Stimulated activated CD8-positive, alpha-beta memory T cell treated with anti-CD3 and anti-CD28 coated beads, Interleukin-7, amount 100 ng/mL, for 24 hours (primary cell): ENCODE measurements at places on chromosomes 4 and X.

- DNase-seq: no peak
These were observed 516.4 kb upstream of the BOD1L1 start for GRCh38 chr4:14143892-14144291.

GRCh38 chr4:176971576-176972115 lies 178.9 kb upstream of the VEGFC start:
- DNase-seq: no peak

- DNase-seq: no peak
These were observed 192.0 kb upstream of the ETNPPL start for GRCh38 chr4:108954880-108955279.

DNA sequence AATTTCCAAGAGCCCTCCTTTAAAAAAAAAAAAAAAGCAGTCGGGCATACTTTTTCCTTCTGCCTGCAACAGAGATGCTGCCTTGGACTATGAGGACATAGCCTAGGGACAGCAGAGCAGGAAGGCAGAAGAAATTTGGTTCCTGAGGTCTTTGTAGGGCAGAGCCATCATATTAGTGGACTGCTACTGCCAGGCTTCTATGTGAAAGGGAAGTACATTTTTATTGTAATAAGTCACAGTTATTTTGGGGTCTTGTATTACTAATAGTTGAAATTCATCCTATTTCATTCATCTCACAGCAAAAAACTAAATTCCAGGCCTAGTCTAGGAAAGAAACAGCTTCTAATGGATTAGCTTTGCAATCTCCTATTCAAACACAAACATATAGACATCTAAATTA lies 211.2 kb downstream of the NSUN7 start:
- no peak for DNase-seq
